CD4-positive, alpha-beta T cell treated with Interleukin-4 for 4 hours (primary cell): ENCODE measurements at places on chromosomes 4 and X.

GRCh38 chrX:135383249-135383648 is 38.5 kb upstream of the SMIM10L2A start:
- no peak for DNase-seq

- no peak for DNase-seq
Measured at GRCh38 chrX:23727206-23727605, 15.9 kb downstream of the ACOT9 start.

- no peak for DNase-seq
Measured at GRCh38 chr4:53322696-53323095, 43.2 kb downstream of the SCFD2 start.

DNA sequence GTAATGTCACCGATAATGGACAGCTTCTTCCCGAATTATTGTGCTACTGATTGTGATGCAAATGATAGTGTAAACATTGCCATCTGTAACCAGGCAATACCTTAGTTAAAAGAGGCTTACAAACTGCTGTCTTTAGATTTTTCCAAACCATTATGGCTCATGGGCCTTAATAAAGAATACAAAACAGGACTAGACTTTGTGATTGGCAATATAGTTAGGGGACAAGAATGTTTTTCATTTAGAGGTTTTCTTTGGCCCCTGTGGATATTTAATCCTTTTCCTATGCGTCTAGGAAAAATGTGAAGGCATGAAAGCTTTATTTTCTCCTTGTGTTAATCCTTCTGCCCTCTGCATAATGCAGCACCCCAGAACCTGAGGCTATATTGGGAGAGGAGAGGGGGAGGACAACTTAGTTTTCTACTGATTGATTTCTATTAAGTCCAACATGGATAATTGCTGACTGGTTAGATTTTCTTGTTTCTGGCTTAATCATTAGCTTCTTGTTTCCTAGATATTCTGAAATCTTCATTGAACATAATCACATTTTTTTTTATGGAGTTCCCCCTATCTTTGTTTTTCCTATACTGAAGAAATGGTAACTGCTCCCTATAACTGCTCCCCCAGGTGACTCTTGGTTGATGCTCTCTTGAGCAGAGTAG is 1.9 kb downstream of the PRPS1 start:
- DNase-seq: no peak

DNA sequence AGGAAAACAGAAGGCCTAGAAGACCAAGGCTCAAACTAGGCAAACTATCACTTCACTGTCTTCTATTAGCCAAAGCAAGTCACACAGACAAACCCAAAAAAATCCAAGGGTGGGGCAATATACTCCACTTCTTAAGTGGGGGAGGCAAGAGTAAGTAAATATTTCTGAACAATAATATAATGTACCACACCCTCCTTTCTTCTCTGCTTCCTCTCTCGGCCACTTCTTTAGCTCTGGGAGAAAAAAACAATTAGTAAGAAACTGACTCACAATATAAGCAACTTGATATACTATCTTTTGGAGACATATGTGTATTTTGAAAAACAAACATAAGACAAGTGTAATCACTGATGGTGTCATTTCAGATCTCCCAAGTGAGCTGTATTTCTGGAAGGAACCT is 14.8 kb downstream of the DCAF8L1 start:
- DNase-seq: no peak

- no peak for DNase-seq
Measured at GRCh38 chrX:148867596-148867995, 367.2 kb downstream of the AFF2 start.

GRCh38 chr4:142316913-142317312 is 529.2 kb downstream of the INPP4B start:
- DNase-seq: no peak

GRCh38 chr4:161714931-161715330 is 448.9 kb downstream of the FSTL5 start:
- no peak for DNase-seq

DNA sequence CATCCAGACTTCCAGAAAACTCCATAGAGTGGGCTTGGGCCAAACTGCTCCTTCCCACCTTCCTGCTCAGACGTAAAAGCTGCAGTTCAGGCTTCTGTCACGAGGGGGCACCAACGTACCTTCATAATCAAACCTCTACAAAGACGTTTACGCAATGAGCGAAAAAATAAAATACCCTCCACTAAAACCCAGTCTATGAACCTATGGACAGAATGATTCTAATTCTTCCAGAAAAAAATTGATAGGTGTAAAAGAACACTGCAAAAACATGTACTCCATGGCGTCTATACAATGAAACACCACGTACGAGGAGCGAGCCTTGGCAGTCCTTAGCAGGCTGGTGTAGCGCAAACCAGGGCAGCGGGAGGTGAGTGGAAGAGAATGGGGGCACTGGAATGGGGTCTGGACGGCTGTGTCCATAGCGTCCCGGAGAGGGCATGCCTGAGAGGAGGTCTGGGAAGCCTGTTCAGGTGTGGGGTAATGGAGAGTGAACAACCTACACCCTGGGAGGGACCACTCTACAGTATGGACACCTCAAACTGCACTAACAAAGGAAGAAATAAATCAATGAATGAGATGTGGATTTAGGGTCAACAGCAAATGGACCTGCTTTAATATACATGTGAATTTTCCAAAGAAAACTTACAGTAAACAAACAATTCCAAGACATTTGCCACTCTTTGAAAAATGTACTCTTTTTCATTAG is 14.4 kb upstream of the RAB40A start:
- DNase-seq: peak; percentile 52

DNA sequence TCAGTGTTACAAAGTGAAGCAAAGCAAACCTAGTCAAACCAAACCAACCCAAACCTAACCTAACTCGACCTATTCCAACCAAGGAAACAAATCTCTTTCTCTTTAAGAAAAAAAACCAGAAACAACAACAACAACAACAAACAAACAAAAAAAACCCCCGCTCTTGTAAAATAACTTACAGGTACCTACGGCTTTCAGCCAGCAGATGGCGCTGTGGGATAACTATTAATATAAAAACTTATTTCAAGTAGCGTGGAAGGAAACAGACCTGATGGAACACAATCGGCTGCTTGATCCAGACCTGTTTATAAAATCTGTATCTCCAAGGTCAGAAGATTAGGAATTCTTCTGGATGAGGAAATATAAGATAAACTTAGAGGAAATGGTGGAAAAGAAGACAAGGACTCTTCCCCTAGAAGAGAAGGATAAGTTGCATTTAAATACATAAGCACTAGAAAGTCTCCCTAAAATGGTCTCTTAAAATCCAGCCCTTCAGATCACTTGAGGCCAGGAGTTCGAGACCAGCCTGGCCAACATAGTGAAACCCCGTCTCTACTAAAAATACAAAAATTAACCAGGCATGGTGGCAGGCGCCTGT is 34.4 kb upstream of the CDKL5 start:
- peak; percentile 61 for DNase-seq

- no peak for DNase-seq
Measured at GRCh38 chrX:80216086-80216485, 201.5 kb downstream of the TBX22 start.

- DNase-seq: no peak
Measured at GRCh38 chr4:60934566-60935295, 265.4 kb upstream of the ADGRL3 start.

DNA sequence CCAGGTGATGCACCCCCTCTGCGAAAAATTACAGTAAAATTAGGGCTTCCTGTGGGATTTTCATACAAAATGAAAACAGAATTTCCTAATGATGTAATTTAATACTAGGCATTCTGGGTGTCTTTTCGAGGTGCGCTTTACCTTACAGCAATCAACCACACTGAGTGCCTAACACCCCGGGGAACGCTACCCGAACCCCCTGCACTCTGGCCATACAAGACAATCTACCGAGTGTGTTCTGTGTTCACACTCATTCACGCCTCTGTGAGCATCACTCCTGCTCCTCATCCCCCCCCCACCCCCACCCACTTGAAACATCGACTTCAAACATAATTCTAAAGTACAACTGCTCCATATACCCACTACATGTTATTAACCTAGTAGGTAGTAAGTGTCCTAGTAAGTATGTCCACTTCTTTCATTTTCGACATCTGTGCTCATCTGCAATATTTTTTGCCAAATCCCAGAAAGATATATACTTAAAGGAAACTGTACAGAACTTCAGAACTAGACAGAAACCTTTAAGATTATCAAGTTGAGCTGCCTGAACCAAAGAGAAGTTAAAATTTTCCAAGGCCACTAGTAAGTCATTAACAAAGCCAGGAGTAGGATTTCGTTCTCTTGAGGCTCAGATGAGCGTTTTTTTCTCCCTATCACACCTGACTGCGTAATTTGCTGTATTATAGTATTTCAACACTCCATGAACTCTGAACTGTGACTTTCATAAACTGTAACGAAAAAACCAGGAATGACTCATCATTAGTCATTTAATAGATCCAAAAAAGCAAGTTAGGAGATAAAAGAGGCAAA is 80.0 kb downstream of the FAT1 start:
- no peak for DNase-seq

DNA sequence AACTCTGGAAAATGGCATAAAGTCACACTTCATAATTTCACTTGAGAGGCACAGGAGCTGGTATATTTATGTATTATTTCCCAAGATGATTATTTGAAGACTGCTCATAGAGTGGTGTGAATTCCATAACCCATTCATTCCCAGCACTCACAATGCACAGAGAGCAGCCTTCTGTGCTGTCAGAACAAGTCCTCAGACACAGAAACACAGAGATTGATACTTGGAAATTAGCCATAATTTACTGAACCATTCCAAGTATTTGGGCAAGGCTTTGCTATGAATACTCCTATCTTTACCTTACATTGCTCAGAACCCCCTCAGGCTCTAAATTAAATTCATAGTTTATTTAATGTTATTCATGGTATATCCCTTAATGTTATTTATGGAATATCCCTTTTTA is 53.6 kb downstream of the PABPC4L start:
- no peak for DNase-seq

GRCh38 chr4:25493466-25493865 is 116.4 kb downstream of the ANAPC4 start:
- DNase-seq: no peak

DNA sequence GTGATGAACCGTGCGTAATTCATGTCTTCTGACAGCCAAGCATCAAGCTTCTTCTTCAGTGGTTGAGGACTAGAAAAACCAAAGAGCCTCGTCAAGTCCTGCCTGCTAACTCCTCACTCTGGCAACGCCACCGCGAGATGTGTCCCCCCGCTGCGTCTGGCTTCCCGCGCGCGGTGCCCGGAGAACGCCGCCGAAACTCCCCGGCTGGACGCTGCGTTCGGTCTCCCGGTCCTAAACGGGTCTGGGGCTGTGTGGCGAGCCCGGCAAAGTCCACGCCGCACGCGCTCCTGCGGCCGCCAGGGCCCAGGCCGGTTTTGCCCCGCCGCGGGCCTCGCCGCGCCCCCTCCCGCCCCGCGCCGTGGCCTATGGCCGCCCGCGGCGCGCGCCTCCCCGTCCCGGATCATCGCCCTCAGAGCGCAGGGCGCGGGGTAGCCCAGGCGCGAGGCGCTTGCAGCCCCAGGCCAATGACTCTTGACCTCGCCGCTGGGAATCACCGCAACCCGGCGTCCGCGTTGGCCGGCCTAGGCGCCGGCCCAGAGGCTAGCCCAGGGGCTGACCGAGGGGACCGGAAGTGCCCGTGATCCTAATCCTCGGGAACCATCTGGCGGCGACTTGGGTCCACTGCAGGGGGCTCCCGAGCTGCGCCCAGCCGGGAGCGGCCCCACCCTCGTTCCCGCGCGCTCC is at the start of gene AADAT:
AADAT (minus strand) TSS at position 289 of the 684 bp plus-strand sequence; CDS start at position 23, 266 bp downstream.
- DNase-seq: no peak

DNA sequence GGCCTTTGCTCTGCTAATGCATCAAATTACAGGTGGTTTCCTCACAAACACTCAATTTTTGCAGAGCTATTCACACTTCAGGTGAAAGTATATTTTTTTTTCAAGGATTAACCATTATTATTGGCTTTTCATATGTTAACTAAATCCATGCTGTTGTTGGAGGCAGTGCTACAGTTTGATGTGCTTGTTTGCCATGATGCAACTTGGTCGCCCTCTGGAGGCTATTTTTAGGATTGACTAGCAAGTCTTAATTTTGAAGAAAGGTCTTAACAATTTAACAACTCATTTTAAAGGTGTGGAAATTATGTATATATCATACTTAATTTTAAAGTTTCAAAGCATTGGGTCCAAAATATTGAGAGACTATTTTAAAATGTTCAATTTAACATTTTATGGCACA is 168.8 kb upstream of the FAM47A start:
- DNase-seq: no peak

DNA sequence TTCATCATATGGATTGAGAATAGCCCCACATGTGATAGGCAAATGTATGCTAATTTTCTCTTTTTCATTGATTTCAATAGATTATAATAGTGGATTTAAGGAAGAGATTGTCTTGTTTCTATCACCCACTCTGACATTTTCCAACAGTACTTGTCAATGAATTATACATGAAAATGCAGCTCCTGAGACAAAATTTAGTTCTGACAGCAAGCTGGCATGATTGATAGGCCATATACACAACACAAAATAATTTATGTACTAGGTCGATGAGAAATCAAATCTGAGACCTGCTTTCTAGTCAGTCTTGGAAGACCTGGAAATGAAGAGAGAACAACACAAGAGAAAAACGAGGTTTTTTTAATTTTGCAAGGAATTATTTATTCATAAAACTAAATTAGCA is 118.0 kb upstream of the MYOZ2 start:
- no peak for DNase-seq

GRCh38 chr4:162323919-162324318 is 160.1 kb upstream of the FSTL5 start:
- no peak for DNase-seq

DNA sequence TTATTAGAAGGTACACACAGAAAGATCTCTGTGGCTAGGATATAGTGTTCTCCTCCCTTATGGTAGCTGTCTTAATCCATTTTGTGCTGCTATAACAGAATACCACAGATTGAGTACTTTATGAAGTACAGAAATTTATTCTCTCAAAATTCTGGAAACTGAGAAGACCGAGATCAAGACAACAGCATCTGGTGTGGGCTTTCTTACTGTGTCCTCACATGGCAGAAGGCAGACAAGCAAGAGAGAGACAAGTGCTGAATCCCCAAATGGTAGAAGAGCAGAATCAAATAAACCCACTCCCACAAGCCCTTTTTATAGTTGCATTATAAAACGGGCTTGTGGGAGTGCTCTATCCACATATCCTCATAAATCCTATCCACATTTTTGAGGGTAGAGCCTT is 373.1 kb downstream of the GABRG1 start:
- DNase-seq: no peak

DNA sequence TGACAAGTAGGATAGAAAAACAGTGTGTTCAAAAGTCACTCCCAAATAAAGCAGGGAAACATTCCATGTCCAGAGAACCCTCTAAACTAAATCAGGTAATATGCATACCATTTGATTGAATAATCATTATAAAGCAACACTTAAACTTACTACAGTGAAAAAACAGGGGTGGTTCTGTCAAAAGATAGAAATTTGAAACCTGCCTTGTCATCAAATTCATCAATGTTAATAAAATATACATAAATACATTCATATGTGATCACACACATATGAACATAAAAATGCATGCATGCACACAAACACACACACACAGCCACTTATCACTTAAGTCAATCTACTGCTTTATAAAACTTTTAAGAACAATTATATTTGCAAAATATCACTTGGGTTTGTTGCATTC is 485.8 kb upstream of the TECRL start:
- DNase-seq: no peak

GRCh38 chr4:134490863-134491262 is 289.3 kb upstream of the PABPC4L start:
- no peak for DNase-seq
